ENCODE measurements at places on chromosomes 16 and 17. TPM values are rescaled to one million over a fixed set of nuclear protein-coding genes. Genes with fewer than 3 reads are reported as not detected.
A peak's percentile ranks its signal among the peaks of the same experiment; 100 is the strongest.

DNA sequence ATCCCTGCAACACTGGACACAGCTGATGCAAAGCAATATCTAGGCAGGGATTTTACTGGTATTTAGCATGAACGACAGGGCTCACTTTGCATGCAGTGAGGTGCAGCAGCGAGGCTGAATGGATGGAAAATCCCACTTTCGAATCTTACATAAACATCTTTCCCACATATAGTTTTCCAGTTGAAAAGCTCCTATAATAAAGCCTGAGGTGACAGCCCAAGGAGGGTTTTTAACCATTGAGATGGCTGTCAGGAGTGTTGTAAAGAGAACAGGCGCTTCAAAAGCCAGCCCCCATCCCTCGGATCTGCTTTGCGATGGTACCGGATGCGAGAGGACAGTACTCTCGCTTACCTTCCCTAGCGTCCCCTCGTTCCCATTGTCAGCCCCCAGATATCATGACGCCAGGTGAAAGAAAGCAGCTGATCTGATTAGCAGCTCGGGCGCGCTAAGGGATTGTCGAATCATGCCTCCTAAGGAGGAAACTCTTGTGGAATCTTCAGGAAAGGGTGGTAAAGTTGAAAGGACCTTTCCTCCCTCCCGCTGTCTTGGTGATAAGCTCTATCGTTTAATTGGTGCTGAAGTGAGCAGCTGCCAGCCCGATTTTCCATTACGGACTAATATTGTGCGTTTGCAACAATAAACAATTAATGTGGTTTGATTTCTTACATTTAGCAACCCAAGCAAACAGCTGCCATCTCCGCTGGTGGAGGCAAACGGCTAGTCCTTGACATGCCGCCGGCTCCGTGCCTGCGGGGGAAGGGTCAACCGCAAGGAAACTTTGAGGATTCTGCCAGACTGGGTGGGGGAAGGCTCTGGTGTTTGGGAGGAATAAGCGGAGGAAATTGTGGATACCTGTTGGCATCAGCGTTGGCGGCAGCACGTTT, 1.8 kb downstream of the CDH8 start:
- DNase-seq: no peak

- DNase-seq: no peak
Observed at GRCh38 chr17:68641276-68642117, 40.3 kb upstream of the FAM20A start.

The CPD gene
- total RNA-seq: 75.3 TPM

The ADORA2B gene
- total RNA-seq: 7.1 TPM

GRCh38 chr16:49602201-49602975, 228.8 kb downstream of the C16orf78 start:
- DNase-seq: no peak

DNA sequence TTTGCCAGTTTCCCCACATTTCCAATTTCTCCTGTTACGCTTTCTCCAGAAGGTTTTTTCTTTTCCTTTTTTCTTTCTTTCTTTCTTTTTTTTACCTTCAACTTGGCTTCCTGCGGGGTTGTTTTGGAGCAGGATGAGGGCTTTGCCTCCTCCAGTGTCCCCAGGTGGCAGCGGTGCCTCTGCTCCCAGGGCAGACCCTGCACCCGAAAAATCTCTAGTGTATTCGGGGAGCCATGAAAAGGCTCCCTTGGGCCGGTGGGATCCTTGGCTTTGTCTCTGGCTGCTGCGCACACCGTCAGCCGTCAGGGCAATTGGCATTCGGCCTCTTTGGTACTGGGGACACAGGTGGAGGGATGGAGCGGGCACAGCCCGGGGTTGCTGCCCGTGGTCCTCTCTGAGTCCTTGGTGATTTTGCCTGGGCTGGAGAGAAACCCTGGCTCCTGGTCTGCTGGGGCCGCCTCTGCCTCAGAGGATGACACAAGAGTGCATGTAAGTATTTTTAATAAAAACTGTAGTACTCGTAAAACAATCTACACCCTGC, 846 bp downstream of the ITGB3 start:
- DNase-seq: no peak

The HBA2 gene
- 248 TPM for total RNA-seq

The HBZ gene
- total RNA-seq: not detected

DNA sequence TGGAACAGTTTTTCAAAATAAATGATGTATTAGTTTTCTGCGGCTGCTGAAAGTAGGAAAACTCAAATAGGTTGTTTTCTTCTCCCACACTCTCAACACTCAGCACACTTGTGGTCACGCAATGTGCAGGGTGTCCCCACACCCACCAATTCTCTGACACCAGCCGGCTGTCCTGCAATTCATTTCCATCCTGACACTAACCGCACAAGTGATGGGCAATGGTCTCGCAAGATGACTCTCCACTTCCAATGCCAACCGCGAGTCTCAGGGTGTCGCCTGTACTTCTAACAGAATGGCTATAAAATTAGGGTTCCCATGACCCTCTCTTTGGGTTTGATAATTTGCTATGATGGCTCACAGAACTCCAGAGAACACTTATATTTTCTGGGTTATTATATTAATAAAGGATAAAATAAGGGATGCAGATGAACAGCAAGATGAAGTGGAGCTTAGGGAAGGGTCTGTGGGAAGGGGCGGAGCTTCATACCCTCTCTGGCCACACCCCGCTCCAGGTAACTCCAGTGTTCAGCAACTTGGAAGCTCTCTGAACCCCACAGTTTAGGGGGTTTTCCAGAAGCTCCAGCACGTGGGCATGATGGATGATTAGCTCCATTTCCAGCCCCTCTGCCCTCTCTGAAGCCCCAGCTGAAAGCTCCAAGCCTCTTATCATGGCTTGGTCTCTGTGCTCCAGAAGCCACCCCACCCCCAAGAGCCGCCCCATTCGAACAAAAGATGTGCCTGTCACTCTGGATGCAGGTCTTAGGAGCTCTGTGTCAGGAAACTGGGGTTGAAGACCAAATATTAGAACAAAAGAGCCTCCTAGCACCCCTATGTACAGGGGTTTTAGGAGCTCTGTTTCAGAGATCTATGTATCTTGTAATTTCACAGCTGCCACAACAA, 19.8 kb downstream of the TAF1C start:
- DNase-seq: no peak

DNA sequence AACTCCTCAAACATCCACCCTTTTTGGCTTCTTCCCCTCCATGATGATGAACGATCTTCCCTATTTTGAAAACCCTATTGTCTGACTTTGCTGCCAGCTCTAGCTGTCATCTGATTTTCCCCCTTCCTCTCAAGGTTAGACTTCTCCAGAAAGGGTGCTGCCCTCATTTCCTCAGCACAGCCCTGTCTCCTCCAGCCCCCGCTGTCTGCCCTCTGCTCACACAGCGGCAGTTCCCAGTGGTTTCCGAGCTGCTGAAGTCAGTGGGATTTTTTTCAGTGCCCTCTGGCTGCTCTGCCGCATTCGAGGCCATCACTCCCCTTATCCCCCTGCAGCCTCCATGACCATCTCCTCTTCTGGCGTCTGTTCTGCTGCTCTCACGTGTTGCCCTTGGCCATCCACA, 26.6 kb upstream of the C17orf107 start:
- peak; percentile 80 for DNase-seq

The OTOP2 gene
- total RNA-seq: not detected

The EFCAB5 gene
- 1.1 TPM for total RNA-seq

DNA sequence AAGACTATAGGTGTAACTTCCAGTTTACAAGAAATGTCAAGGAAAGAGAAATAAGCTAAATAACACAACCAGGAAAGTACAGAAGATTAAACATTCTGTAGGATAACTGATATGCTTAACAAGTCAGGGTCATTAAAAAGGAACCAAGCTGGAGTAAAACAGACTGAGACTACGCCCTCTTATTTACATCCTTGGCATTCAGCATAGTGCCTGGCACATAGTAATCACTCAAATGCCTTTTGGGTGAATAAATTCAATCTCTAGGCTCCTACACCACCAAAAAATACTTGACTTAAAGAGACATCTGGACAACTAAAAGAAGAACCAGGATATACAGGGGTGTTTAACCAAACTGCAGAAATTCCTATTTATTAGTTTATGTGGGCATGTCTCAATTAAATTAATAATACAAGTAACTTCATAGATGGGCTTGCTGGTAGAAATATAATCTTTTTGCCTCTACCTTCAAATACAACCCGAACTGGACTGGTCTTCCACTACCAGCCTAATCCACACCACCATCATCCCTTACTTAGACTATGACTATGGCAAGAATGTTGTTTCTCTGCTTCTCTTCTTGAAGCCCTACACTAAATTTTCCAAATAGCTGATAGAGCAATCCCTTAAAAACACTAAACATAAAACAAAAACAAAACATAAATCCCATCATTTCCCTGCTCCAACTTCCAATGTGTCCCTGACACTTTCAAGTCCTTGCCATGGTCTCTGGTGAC, 47.7 kb upstream of the ULK2 start:
- DNase-seq: no peak

- no peak for DNase-seq
Observed at GRCh38 chr16:86590501-86591144, 12.3 kb downstream of the FOXL1 start.

The CACNG3 gene
- not detected for total RNA-seq

DNA sequence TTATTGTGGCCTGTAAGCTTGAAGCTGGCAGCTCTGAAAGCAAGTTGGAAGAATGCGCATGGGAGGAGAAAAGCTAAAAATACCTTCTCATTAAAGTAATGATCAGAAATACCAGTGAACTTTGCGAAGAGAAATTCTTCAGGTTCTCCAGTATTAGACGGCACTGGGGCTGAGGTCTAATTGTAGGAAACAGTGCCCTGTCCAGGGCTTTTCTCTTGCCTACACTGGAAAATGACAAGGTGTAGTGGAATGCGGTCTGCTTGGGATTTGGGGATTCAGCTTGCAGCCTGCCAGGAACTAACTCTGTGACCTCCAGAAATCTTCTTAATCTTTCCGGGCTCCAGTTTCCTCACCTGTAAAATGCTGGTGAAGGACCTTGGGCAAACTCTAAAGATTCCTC, 53.3 kb upstream of the KCNJ16 start:
- DNase-seq: no peak

- no peak for DNase-seq
Observed at GRCh38 chr17:47188271-47188875, 722 bp downstream of the CDC27 start.

- peak; percentile 45 for DNase-seq
Observed at GRCh38 chr17:74117087-74117698, 86.3 kb upstream of the RPL38 start.

- no peak for DNase-seq
Observed at GRCh38 chr17:51118330-51119195, 2.1 kb downstream of the SPAG9 start.

- DNase-seq: no peak
Observed at GRCh38 chr17:65459677-65460347, 101.6 kb downstream of the AXIN2 start.

GRCh38 chr17:10265100-10265810, 66.8 kb upstream of the GAS7 start:
- no peak for DNase-seq

DNA sequence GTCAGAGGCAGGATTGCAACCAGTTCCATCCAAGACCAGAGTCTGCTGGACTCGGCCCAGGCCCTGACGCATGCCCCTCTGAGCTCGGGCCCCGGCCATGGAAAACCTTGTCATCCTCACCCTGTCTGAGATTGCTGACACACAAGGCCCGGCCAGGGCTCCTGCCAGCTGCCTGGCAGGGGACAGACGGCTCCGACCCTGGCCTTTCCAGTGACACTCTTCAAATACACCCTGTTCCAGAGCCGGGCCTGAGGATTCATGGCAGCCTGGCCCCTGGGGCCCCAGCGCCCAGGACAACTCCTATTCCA, 3.2 kb upstream of the PABPN1L start:
- no peak for DNase-seq

- no peak for DNase-seq
Observed at GRCh38 chr17:61818225-61818624, 45.1 kb downstream of the BRIP1 start.

- no peak for DNase-seq
Observed at GRCh38 chr17:48148854-48149786, 41.6 kb downstream of the SNX11 start.

DNA sequence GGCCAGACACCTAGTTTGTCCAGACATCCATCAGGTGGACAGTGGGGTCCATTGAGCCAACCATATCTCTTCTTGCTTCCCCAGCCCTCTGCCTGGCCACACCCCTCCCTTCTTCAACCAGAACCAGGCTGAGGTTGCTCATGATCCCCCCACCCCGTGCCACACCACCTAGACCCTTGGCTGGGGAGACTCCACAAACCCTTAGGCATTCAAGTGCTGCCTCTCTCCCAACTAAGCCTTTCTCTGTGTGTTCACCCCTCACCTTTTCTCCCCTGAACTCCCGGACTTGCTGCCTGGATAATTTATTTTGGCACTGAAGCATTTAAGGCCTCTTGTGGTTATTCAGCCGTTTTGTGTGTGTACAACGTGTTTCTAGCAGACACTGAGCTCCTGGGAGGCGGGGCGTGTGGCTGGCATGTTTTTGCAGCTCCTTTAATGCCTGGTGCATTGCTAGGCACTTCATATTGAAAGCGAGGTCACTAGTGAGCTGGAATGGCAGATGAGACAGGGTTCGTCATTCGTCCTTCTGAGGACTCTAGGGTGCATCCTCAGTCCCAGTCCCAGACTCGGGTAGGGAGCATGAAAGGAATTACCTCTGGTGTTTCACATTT, 28.7 kb downstream of the CACNA1G start:
- no peak for DNase-seq

- DNase-seq: peak; percentile 65
Observed at GRCh38 chr17:81027038-81027437, 7.9 kb upstream of the BAIAP2 start.

DNA sequence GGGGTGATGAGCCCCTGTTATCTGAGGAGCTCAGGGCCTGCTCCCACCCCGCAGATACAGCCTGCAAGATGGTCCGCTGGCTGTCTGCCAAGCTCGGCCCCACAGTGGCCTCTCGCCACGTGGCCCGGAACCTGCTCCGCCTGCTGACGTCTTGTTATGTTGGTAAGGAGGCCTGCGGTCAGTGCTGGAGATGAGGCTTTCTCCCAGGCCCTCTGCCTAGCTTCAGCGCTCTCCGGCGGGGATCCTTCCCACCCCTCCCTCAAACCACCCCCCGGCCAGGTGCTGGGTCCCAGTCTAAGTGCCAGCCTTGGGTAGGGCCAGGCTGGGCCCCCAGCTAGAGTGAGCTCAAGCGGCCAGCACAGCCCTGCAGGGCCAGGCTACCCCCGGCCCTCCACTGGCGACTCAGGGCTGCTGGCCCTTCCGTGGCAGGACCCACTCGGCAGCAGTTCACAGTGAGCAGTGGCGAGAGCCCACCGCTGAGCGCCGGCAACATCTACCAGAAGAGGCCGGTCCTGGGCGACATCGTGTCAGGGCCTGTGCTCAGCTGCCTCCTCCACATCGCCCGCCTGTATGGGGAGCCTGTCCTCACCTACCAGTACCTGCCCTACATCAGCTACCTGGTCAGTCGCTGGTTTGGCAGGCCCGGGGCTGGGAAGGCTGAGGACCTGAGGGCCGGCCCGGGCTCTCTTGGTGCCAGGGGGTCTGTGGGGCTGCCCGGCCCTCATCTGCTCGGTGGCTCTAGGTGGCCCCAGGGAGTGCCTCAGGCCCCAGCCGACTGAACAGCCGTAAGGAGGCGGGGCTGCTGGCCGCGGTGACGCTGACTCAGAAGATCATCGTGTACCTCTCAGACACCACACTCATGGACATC, 6.1 kb downstream of the WDR81 start:
- DNase-seq: peak; percentile 86

DNA sequence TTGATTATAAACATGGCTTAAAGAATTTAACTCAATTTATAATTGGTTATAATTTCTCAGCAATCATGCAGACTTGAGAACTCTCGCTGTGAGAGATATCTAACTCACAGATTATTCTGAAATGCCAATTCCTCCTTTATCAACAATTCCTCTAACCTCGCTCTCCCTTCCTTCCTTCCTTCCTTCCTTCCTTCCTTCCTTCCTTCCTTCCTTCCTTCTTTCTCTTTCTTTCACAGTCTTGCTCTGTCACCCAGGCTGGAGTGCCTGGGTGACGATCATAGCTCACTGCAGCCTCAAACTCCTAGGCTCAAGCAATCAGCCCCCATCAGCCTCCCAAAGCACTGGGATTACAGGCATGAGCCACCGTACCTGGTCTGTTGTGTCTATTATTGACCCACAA, 42.4 kb downstream of the CHD9 start:
- DNase-seq: no peak

Data from upper lobe of right lung (tissue), 1 donor.